ENCODE measurements at places on chromosomes 5 and 9. TPM values are rescaled to one million over a fixed set of nuclear protein-coding genes. Genes with fewer than 3 reads are reported as not detected.

GRCh38 chr9:5719100-5719926 is 90.4 kb downstream of the RIC1 start:
- no peak for DNase-seq

DNA sequence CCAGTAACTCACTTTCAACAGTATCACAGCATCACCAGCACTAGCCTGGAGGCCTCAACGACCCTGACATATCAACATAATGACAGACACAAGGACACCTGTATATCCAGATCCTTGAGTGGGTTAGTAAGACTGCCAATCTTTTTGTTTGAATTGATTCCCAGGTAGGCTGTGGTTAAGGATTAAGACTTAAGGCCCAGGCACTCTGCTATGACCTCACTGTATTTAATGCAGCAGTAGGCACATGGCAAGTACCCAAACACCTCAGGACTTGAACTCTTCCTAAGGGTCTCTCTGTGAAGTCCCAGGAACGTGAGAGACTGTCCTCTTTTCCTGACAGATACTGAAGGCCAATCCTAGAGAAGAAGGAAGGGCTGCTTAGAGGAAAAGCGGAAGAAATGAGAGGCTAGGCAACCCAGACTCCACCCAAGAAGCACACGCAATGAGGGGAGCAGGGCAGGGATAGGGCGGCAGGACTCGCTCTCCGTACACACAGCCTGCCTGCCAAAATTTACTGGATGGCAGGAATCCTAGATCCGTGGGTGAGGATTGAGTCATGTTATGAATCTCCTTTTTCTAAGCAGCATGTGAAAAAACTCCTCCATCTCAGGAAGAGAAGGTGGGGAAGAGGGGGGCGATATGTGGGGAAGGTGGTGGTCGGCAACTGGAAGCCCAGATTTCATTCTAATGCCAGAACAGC is 93.4 kb downstream of the SIL1 start:
- peak; percentile 67 for DNase-seq

GRCh38 chr5:132257131-132258101 is at the start of gene PDLIM4:
Gene PDLIM4 (plus strand): TSS chr5:132257696. CDS start chr5:132257735, 39 bp downstream.
- peak; percentile 60 for DNase-seq

LECT2 gene
- not detected for total RNA-seq

SOWAHA gene
- total RNA-seq, result 0.17 TPM

DNA sequence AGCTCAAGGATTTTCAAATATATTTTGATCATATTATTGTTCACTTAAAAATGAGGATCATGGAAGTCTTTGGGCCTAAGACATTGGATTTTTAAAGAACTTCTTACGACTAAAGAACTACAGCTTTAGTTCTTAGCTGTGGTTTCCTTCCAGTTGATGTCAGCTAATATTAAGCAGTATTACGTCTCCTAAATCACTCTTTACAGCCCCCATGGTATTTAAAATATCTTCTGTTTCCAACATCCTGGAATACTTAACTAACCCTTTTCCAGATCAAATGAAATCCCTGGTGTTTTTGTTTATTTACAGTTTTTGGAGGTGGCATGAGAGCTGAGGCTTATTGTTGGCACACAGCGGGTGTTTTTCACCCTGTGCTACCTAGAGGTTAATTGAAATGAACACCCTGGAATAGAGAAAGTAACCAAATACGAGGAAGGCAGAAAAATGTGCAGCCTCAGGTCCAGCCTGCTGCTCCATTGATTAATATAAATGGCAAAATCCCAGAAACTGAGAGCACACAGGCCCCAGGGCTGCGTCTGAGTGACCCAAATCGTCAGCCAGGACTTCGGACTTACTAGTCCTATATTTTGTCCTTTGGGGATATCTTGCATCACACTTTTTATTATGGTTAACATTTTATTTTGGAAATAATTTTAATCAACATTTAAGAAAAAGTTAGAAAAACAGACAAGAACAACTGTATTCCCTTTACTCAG is 52.3 kb upstream of the ICE1 start:
- no peak for DNase-seq

DNA sequence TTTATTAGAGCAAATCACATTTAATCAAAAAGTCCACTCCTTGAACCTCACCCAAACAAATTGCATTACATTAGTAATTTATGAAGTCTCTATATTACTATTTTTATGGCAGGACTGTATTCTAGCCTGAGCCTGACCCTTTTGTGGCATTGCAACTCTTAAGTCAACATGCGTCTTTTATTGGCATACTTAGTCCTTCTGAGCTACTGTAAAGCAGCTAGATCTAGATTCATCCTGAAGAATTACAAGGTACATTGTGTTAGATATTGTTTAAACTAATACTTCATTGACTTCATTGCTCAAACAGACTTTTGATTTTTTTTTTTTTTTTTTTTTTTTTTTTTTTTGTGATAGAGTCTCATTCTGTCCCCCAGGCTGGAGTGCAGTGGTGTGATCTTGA is 1842.5 kb upstream of the CDH9 start:
- no peak for DNase-seq

DNA sequence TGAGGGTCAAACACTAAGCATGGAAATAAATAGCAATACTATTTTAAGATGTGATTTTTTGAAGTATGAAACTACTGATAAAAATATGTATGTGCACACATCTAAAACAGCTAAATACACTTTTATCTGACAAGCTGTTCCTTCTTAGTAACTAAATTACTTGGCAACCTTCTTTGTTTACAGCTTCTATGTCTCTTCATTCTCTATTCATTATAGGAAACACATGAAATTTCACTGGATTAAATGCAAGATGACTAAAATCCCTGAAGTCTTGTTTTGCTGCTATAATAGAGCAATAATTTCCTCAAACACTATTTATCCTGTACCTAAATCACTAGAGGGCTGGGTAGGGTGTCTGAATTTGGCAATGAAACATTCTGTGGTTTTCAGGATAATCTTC is 11.7 kb downstream of the RICTOR start:
- DNase-seq, result no peak

GRCh38 chr5:105767267-105767666 is 1903.5 kb downstream of the EFNA5 start:
- DNase-seq, result no peak

DNA sequence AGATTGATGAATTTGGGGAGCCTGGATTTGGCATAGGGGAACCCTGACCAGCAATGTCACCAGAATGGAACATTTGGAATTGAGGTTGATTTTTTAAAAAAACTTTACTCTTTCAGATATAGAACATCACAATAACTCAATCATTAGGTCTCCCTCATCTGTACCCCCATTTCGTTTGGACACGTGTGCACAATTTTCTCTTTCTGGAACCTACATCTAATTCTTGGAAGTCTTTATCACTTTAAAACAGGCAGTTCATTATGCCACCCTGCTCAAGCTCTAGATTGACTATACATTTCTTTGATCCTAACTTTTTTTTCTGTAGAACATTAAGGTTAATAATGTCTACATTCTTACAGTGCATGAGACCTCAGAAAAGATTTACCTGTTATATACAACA is 3.7 kb upstream of the SSBP2 start:
- DNase-seq, result no peak

DNA sequence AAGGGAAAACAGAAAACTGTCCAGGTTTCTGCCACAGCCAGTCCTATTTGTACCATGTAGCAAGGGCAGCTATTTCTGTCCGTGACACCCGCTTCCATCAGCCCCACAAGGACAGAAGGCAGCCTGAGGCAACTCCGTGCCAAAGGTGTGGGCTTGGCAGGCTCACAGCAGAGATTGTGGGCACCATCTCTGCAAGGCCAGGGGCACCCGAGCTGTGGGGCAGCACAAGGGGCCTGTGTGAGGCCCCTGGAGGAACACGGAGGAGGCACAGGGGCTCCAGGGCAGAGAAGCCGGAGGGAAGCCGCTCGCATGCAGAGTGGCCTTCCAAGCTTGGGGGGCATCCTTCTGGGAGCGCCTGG is 43.5 kb downstream of the COL23A1 start:
- DNase-seq, result peak; percentile 83

DNA sequence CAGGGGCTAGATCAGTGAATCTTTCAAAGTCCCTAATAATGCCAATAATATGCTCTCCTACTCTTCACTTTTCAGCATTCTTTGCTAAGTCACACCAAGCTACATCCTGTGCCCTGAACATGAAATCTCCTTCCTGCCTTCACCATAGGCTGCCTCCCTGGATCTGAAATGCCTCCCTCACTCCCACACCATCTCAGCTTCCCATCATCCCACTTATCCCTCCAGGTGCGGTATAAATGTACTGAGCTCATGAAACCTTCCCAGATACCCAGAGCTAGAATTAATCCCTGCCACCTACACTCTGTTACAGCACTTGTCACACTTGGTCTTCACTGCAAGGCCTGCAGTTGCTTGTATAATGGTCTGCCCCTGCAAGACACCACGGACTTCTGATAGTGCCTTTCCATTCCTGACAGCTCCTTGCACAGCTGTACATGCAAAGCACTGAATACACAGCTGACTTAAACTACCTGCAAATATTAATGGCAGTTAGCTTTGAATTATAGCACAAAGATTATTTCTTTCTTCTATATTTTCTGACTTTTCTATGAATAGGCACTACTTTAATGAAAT is 250.4 kb downstream of the EBF1 start:
- DNase-seq, result no peak

- no peak for DNase-seq
Observed at GRCh38 chr5:57482671-57483106, at the start of gene ACTBL2. Gene ACTBL2 (minus strand): TSS chr5:57482811. CDS start chr5:57482707, 104 bp downstream.

GRCh38 chr9:6870650-6871477 is 113.1 kb downstream of the KDM4C start:
- DNase-seq, result no peak

GRCh38 chr9:15915711-15916110 is 362.9 kb downstream of the CCDC171 start:
- DNase-seq, result no peak

- DNase-seq, result no peak
Observed at GRCh38 chr5:36310138-36310537, 8.4 kb upstream of the RANBP3L start.

DNA sequence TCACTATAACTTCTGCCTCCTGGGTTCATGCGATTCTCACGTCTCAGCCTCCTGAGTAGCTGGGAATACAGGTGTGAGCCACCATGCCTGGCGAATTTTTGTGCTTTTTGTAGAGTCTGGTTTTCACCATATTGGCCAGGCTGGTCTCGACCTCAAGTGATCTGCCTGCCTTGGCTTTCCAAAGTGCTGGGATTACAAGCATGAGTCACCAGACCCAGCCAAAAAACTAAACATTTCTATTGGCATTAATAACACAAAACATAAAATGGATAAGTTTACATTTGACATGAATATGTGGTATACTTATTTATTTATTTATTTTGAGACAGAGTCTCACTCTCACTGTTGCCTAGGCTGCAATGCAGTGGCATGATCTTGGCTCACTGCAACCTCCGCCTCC is 13.6 kb upstream of the REEP5 start:
- no peak for DNase-seq

DNA sequence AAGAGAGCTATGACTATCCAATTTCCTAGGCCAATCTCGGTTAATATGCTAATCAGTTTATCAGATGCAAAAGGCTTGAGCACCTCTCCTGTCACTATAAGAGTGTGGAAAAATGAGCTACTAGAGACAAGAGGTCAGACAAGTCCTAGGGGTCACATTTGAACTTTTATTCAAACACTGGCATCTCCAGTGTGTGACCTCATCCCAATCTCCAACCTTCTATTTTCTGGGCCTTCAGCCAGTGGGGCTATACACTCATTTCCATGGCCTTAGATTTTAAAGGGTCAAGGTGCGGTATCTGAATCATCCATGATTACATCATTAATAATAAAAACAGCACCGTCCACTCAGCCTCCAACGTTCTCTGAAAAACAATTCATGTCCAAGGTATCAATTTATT is 139.6 kb upstream of the LRRTM2 start:
- no peak for DNase-seq

DNA sequence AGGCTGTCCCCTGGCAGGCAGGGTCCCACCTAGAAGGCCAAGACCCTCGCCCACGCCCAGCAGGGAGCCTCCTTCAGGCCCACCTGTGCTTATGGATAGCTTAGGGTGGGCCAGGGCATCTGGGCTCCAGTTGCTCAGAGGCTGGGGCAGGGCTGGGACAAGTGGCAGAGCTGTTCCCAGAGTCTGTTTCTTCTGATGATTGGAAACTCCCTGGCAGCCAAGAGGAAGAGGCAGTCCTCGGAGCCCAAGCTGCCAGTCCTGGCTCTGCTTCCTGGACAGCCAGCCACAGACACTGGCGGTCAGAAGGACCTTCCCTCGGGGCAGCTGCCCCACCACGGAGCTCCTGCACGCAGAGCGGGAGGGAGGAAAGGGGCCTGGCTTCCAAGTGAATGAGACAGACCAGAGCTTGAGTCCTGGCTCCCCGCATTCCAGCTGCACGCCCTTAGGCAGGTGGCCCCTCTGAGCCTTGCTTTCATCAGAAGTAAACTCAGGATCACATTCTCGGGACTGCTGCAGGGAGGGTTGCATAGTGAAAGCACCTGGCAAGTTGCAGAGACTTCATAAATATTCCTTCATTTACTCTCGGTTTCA is 37.9 kb upstream of the GABRP start:
- peak; percentile 84 for DNase-seq

DNA sequence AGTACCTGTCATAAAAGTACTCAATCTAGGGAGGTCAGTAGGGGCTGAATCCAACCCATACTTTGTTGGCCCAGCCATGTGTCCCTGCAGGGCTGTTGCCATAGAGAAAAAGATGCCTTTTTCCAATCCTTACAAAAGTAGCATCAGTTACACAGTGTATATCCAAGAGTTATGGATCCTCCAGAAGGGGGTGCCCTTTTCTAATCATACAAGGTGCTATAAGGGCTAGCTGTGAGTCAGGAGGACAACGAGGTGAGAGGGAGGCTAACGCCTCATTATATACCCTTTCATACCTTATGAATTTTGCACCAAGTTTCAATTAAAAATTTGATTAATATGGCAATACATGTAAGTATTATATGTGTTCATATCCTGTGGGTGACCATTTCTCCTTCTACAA is 4.8 kb downstream of the KIAA0825 start:
- no peak for DNase-seq

DNA sequence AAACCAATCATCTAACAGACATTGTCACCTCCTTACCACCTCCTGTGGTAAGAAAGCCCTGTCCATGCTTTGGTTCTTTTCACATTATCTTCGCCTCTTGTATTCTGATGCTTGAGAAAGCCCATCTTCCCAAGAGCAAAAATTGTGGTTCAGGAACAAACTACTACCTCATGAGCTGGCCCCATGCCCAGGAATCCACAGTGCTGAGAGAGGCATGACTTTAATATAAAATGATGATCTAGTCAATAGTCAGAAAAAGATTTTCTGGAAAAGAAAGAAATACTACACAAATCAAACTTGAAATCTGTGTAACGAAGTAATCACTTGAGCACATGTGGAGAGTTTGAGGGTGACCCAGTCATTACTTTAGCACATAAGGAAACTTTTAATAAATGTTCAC is 94.7 kb downstream of the FGF10 start:
- DNase-seq, result peak; percentile 59

ICE1 gene
- 18.3 TPM for total RNA-seq

SPINK4 gene
- total RNA-seq, result not detected

DNA sequence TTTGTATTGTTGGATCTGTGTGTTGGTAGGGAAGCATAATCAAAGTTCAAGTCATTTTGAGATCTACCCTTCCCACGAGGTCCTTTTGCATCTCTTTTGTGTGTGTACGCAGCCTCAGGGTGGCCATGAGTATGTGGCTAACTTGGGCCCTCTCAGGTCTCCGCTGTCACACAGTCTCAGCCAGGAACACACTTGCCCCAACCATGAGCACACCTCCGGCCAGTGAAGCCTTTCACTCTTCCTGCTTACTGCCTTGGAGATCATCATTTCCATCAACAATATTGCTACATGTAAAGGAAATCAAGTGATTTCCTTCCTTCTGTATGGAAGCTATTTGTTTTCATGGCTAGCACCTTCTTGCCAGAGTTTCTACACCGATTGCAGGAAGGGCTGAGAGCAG is 13.9 kb downstream of the ZNF346 start:
- DNase-seq, result no peak

GRCh38 chr5:57720656-57721055 is 238.0 kb upstream of the ACTBL2 start:
- no peak for DNase-seq
